ENCODE measurements at places on chromosomes 11 and 22.

DNA sequence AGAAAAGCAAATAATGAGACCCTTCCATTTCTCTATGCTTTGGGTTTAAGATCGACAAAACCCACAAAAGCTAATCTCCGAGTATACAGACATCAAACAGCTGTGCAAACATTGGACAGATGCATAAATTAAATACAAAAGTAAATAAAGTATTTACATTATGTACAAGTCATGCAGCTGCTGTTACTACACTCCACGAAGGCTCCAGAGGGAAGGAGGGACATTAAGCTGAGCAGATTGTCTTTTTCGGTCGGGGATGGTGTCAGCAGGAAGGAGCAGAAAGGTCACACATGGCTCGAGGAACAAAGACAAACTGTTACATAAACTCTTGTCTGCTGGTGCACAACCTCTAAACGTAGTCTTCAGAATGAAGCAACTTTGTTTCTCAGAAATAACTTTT, 88.8 kb upstream of the BARX2 start:
- DNase-seq, result no peak

- no peak for DNase-seq
These were observed 9.7 kb upstream of the TCF20 start for GRCh38 chr22:42280140-42280539.

DNA sequence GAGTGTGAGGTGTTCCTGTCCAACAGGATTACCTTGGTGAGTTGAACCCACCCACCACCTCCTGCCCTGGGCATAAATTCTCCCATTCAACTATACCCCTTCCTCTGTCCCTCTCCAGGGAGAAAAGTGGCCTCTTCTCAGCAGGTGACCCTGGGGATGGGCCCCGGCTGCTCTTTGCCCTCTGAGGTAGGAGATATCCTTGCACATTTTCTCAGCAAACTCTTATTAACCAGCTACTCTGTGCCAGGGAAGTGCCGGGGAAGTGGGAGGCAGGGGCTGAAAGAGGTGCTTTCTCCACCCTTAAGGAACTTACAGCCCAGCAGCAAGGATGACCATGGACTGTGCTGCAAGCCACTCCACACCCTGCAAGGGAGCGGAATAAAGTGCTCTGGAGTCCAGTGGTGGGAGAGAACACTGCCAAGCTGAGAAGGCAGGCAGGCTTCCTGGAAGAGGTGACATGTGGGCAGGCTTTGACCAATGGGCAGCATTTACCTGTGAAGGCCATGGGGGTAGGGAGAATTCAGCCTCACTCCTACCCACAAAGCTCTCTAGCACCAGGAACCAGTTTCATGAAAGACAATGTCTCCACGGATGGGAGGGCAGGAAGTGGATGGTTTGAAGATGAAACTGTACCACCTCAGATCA, 21.9 kb upstream of the OAF start:
- DNase-seq, result no peak

GRCh38 chr11:125123947-125124617, 12.7 kb upstream of the TMEM218 start:
- DNase-seq, result peak; percentile 9

DNA sequence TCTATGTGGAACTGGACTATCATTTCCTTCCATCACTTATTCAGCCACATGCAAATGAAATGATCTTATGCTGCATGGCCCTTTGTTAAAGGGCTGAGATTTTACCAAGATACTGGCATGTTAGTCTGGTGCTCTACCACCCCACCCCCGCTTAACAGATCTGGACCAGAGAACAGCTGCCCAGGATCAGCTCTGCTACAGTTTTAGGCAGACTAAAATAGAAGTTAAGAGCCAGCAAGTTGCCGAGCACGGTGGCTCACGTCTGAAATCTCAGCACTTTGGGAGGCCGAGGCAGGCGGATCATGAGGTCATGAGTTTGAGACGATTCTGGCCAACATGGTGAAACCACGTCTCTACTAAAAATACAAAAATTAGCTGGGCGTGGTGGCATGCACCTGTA, 4.6 kb downstream of the DDB1 start:
- DNase-seq, result no peak

DNA sequence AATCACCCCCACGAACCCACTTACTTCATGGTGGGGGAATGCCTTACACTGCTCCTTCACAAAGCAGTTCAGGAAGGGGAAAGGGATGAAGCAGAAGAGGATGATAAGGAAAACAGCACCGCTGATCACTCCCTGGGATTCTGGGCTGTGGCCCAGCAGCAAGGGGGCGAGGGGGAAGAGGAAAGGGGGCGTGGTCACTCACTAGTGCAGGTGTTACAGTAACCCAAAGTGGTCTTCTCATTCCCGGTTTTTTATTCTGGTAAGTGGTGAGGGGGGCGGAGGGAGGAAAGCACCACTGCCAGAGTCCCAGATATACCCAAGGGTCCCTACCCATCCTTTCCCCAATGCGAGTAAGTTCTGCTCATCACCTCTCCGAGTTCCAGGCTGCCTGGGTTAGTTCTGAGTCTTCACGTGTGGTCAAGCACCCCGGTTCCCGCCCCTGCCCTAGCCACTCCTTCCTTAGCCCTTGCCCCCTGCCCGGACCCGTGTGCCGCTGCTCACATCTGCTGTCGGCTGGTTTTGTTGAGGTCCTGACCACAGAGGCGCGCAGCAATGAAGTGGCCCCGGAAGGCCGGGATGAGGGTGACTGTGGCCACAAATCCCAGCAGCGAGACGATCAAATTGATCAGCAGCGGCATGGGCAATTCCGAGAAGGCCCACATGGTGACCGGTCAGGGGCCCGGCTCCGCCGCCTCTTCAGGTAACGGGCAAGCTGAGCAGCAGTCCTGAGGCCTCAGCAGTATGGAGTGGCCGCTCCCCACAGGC, 477 bp downstream of the DPAGT1 start:
- no peak for DNase-seq

DNA sequence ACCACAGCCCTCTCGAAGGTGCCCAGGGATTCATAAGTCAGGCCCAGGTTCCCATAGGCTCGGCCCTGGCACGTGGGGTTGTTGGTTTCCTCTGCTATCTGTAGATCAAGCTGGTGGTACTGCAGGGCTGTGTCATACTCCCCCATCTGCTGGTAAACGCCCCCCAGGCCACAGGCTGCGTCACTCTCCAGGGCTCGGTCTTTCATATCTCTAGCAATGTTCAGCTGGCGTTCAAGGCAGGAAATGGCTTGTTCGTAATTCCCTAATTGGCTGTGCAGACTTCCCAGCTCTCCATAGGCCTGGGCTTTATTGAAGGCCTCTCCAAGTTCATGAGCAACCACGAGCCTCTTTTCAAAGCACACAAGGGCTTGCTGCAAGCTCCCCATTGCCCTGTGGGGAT, 186.4 kb upstream of the PITPNB start:
- DNase-seq, result no peak

GRCh38 chr22:49230194-49230577, 597.5 kb downstream of the BRD1 start:
- no peak for DNase-seq

- DNase-seq, result no peak
These were observed 959 bp downstream of the JOSD1 start for GRCh38 chr22:38699784-38700183.

- no peak for DNase-seq
These were observed 8.7 kb downstream of the MYO18B start for GRCh38 chr22:25750569-25751173.

DNA sequence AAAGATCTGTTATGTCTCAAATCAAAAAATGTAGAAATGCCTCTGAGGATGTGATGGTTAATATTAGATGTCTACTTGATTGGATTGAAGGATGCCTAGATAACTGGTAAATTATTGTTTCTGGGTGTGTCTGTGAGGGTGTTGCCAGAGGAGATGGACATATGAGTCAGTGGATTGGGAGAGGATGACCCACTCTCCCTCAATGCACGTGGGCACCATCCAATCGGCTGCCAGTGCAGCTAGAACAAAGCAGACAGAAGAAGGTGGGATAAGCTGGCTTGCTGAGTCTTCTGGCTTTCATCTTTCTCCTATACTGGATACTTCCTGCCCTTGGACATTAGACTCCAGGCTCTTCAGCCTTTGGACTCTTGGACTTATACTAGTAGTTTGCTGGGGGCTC, 430.3 kb downstream of the SOX6 start:
- DNase-seq, result no peak

DNA sequence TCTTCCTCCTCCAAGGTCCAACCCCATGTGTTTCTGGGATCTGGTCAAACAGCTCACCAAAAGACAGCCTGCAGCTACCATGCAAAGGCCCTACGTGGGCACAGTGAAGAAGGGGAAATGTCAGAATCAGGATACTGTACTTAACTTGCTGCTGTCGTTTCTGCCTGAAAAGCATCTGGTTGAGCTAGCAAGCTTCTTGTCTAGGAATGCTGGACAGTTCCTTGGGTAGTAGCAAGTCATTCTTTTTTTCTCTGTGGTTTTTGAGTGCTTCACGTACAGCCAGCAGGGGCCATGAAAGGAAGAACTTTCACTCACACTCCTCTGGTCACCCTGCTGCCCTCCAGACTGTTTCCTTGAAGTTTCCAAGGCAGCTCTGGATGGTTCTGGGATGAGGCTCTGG, 24.7 kb downstream of the RCOR2 start:
- peak; percentile 40 for DNase-seq

GRCh38 chr11:2888266-2888968, 2.8 kb upstream of the CDKN1C start:
- DNase-seq, result peak; percentile 73

- no peak for DNase-seq
These were observed 41.1 kb downstream of the OR10A6 start for GRCh38 chr11:7889985-7890384.

DNA sequence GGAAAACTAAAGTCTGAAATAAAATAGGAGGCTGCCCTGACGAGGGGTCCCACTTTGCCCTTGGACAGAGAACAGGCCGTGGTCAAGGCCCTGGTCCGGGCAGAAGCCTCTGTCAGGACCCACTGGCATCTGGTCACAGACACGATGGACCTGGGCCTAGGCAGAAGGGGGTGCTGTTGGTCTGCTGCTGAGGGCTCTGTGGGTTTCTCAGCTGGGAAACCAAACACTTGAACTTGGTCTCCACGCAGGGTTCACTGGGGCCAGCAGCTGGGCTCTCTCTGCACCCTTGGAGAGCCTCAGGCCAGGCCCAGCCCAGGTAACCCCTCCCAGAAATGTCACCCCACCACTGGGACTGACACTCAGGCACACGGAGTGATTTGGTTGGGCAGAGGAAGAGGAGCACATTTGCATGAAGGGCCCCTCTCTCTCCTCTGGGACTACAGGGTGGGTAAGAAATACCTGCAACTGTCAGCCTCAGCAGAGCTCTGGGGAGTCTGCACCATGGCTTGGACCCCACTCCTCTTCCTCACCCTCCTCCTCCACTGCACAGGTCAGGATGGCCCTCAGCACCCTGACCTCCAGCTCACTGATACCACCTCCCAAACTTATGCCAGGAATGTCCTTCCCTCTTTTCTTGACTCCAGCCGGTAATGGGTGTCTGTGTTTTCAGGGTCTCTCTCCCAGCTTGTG, 48.1 kb upstream of the TOP3B start:
- DNase-seq, result no peak

GRCh38 chr11:116990061-116990473, 108.2 kb downstream of the SIK3 start:
- DNase-seq, result peak; percentile 83

All from astrocyte of the cerebellum (primary cell).